ENCODE measurements at places on chromosomes 1 and 21.

DNA sequence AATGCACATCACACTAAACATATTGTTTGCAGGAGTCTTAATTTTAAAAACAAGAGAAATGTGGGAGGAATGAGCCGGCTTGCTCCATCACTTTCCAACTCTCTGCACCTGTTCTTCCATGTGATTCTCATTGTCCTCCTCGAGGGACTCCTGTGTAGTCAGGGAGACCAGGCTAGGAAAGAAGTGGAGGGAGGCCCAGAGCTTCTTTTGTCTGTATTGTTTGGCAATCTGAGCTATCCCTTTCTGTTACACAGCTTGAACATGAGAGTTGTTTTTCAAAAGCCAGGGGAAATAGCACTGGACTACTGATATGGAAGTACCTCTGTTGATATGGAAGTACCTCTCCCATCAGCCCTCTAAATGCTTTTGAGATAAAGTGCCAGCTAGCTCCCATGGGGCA lies 18.8 kb upstream of the LRRC8D start:
- DNase-seq: no peak

DNA sequence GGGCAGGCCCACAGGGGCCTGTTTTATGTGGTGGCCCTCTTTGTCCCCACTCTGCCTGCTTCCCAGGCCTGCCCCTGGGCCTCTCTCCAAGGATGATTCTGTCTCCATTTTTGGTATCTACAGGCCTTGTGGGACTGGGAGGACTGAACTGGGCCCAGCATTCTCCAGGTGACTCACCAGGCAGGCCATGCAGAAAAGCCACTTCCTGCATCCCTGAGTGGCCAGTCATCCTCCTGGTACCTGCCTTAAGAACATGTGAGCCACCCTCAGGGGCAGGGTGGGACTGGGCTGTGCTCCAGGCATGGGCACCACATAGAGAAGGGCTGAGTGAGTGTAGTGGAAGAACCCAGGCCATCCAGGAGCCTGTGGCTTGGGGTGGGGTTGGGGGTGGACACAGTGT lies 20.0 kb upstream of the BCAR3 start:
- DNase-seq: no peak

DNA sequence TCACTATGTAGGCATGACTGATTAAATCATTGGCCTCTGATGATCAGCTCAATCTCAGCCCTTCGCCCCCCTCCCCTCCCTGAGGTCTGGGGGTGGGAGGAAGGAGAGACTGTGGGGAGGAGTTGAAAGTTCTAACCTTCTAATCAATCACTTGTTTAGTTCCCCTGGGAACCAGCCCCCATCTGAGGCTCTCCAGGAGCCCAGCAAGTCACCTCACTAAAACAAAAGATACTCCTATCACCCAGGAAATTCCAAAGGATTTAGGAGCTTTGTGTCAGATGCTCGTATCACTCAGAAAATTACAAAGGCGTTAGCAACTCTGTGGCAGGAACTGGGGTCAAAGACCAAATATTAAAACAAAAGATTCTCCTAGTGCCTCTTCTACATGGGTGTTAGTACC lies 21.6 kb downstream of the SYF2 start:
- DNase-seq: no peak

GRCh38 chr1:201138311-201138840 lies 11.4 kb upstream of the ASCL5 start:
- no peak for DNase-seq

GRCh38 chr1:36665478-36666080 lies 182.9 kb upstream of the CSF3R start:
- no peak for DNase-seq

GRCh38 chr21:42155045-42155855 lies 63.7 kb upstream of the ABCG1 start:
- no peak for DNase-seq

GRCh38 chr21:43373362-43374227 lies 53.3 kb downstream of the SIK1 start:
- no peak for DNase-seq

DNA sequence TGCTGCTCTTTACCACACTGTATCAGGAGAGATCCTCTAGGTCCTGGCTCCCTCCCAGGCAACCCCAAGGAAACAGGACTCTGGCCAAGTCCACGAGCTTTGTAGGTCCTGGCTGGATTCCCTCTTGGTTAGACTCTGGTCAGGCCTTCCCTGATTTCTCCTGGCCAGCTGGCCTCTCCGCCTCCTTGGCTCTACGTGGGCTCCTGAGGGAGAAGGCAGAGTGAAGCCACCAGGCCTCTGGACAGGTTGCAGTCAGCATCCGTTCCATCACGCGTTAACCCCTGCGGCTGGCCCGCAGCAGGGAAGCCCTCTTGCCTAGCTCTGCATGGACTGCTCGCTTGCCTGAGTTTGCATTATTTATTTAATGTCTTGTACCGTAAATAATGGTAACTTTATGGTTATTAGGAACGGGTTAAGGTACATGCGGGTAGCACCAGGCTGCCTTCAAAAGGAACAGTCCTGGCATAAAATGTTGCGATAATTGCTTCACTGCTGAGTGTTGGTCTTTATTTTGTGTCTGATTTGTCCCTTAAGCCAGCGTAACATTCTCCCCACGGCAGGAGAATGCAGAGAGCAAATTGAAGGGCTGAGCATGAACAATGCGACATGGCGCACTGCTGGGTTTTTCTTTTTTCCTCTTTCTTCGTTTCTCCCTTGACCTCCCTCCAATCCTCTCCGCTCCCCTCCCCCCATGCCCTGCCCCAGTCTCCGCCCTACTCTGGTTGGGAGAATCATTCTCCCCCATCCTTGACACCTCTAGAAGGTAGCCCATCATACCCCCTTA lies 100.3 kb downstream of the RNF220 start:
- no peak for DNase-seq

GRCh38 chr21:43867332-43867703 lies 2.3 kb downstream of the AGPAT3 start:
- DNase-seq: no peak

- DNase-seq: no peak
Measured at GRCh38 chr1:230222678-230223077, 155.6 kb downstream of the GALNT2 start.

GRCh38 chr1:154270833-154271232 lies 1.6 kb upstream of the HAX1 start:
- no peak for DNase-seq

DNA sequence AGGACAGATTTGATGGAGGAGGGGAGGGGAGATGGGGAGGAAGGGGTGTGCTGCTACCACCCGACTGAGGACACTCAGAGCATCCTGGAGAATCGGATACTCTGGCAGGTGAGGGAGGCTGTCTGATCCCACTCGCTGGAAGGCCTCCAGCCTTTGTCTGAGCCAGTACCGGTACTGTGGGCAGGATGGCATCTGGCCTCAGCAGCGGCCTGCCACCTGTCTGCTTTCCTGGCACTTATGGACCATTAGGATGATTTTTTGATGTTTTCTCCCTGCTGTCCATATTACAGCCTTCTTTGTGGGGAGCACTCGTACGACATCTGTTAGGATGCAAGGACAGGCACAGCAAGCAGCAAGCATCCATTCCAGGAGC lies 11.5 kb downstream of the ATP2B4 start:
- no peak for DNase-seq

GRCh38 chr21:43873673-43874072 lies 8.7 kb downstream of the AGPAT3 start:
- DNase-seq: no peak

DNA sequence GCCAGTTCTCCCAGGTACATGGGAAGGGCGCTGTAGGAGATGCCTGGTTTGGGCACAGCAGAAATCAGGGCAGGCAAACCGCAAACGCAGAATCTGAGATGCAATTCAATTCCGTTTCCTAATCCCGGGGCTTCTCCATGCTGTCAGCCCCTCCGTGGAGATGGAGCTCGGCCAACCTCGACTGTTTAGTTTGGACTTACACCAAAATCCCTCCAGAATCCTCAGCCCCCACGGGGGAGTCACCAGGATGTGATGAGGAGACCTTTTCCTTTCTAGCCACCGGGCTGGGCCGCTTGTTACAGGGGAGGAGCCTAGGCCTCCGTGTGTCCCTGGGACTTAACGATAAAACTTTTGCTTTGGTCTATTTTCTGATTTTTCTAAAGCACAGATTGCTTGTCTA lies 7.9 kb downstream of the SLC2A7 start:
- no peak for DNase-seq

- DNase-seq: no peak
Measured at GRCh38 chr1:221926441-221926840, 184.6 kb upstream of the DUSP10 start.

DNA sequence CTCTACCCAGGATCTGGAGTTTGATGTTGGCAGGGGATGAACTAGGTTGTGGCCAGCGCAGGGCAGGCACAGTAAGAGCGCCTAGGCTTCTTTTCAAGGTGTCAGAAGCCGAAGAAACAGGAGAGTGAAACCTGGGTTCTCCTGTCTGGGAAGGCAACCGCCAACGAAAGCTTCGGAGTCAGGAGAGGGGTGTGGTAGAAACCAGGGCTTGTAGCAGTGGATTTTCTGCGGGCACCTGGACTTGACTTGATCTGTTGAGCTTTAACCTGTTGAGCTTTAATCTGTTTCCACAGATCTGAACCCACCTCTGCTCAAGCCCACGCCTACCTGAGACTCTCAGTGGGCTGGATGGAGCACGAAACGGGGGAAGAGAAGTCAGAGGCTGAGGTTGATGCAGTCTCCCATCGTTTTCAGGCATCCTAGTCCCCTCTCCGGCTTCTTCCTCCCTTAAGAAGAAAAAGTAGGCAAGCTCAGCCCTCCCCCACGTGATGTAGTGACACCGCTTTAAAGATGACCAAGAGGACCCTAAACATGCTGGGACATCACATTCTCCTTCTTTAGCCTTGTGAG lies 9.3 kb downstream of the HLX start:
- no peak for DNase-seq

- DNase-seq: no peak
Measured at GRCh38 chr1:2611031-2611501, 21.8 kb downstream of the MMEL1 start.

DNA sequence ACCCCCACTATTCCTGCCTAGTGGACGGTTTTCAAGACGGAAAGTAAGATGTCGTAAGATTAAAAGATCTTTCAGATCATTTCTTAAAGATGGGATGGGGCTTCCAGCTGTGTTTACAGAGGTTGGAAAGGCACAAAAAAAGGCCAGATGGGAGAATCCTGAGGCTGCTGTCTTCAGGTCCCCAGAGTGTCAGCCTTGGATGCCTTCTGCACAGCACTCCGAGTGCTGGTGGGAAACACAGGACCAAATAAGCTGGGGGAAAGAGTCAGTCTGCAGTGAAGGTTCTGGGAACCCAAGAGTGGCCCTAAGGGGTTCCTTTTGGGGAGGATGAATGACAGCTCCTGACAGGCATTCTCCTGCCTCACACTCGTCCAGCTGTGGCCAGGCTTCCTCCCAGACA lies 96.5 kb downstream of the COLGALT2 start:
- DNase-seq: no peak

DNA sequence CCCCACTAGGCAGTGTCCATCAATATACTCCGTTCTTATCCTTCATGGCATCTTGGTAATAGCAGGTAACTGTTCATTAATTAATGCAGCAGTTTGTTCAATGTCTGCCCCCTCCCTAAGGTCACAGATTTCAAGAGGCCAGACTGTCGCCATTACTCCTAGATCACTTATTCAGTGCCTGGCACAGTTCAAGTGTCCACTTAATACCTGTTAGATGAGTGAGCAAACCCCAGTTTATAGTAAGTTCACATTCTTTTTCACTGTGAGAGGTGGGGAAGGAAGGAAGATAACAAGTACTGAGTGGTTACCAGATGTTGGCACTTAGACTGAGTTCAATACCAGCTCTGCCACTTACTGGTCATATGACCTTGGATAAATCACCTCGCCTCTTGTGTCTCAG lies 36.4 kb downstream of the OPRD1 start:
- DNase-seq: no peak

DNA sequence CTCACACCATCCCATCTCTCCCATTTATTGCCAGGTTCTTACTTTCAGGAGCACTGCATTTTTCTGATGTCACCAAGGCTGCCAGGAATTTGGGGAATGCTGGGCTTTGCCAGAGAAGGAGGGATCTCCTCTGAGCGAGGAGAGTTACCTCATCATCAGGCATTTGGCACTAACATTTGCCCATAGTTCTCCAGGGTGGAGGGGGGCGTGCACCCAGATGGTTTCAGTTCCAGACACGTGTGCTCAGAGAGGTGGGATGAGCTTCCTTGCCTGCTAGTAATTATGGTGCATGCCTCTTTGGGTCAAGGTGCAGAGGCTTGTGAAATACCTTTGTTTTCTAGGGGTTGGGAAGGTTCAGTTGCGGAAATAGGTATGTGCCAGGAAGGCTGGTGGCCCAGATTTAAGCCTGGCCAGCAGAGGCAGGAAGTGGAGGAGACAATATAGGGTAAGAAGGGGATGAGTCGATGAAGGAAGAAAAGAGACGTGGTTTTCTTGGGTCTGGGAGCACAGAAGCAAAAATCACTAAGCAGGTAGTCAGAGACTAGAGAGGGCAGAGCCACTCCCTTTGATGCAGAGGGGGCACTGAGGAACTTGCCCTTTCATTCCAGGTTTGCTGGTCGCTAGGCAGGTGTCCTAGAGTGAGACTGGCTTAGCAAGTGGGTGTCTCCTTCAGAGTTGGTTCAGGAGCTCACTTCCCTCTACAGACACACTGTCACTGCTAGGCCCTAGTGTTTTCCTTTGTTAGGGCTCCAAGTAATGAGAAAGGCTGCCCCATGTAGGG lies 7.2 kb downstream of the TUFT1 start:
- DNase-seq: no peak

- DNase-seq: no peak
Measured at GRCh38 chr1:93876244-93876643, 2.8 kb downstream of the DNTTIP2 start.

- DNase-seq: peak; percentile 82
Measured at GRCh38 chr1:19010995-19011844, 54.7 kb upstream of the IFFO2 start.

- DNase-seq: no peak
Measured at GRCh38 chr1:225448146-225448805, 20.4 kb upstream of the LBR start.

DNA sequence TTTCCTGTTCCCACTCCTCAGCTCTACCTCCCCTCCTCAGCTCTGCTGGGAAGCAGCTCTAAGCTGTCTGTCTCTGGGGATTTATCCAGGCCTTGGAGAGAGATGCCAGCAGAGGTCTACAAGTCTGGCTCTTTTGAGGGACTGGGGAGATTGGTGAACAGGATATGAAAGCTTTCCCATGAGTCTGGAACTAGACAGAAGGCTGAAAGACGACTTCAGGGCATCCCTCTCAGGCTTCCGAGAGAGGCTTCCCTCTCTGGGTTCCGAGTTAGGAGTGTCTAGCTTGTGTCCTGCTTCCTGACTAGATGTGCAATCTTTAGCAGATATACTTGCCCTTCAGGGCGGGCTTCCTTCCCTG lies 733 bp downstream of the TMEM35B start:
- DNase-seq: no peak
